Large intestine (tissue), 12 donors: ENCODE measurements at places on chromosomes 16 and 17. TPM values are rescaled to one million over a fixed set of nuclear protein-coding genes. Genes with fewer than 3 reads are reported as not detected.

- DNase-seq = no peak
Measured at GRCh38 chr17:7203391-7203790, 16.2 kb downstream of the DLG4 start.

GRCh38 chr16:13517841-13518240, 402.1 kb upstream of the ERCC4 start:
- no peak for DNase-seq

NLRP1 gene
- polyA plus RNA-seq = 29.1 TPM

- peak; percentile 34 for DNase-seq
Measured at GRCh38 chr17:3796110-3796821, 4.7 kb downstream of the ITGAE start.

TBC1D3 gene
- polyA plus RNA-seq = not detected

- DNase-seq = no peak
Measured at GRCh38 chr17:49959183-49959935, 9.6 kb upstream of the DLX4 start.

GRCh38 chr16:53262645-53263044, 171.6 kb upstream of the RBL2 start:
- no peak for DNase-seq

EVPLL gene
- not detected for polyA plus RNA-seq

GRCh38 chr17:81803728-81804558, at the start of gene GCGR:
Gene GCGR (plus strand): TSS chr17:81804150. CDS start chr17:81809019, 4,869 bp downstream.
- no peak for DNase-seq

KRT20 gene
- polyA plus RNA-seq = 31.7 TPM

GRCh38 chr16:75559564-75560372, 3.7 kb upstream of the TMEM231 start:
- DNase-seq = no peak

DNA sequence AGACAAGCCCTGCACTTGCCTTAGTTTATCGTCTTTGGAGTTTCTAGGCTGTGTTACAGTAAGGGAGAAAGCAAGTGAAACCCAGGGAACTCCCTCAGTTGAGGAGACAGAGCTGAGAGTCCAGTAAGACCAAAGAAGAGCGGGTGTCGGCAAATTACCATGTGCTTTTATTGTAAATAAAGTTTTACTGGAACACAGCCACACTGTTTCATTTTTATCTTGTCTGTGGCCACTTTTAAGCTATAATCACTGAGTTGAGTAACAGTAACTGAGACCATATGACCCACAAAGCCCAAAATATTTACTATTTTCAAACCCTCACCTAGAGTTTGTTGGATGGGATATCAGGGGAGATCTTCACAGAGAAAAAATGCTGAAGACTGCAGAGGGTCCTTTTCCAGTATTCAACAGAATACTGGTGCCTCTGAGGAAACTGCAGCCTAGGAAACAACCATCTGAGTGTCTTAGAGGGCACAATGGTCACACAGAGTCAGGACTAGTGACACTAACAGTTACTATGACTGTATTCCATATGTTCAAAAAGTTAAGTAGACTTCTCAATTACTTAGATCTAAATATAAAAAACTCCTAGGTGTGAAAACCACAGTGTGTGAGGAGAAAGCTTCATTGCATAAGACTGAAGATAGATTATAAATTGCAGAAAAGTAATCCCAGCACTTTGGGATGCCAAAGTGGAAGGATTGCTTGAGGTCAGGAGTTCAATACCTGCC, 351.1 kb upstream of the TBX2 start:
- no peak for DNase-seq

GRCh38 chr16:66311306-66311705, 55.2 kb upstream of the CDH5 start:
- no peak for DNase-seq

HDAC5 gene
- polyA plus RNA-seq = 35.9 TPM

DNA sequence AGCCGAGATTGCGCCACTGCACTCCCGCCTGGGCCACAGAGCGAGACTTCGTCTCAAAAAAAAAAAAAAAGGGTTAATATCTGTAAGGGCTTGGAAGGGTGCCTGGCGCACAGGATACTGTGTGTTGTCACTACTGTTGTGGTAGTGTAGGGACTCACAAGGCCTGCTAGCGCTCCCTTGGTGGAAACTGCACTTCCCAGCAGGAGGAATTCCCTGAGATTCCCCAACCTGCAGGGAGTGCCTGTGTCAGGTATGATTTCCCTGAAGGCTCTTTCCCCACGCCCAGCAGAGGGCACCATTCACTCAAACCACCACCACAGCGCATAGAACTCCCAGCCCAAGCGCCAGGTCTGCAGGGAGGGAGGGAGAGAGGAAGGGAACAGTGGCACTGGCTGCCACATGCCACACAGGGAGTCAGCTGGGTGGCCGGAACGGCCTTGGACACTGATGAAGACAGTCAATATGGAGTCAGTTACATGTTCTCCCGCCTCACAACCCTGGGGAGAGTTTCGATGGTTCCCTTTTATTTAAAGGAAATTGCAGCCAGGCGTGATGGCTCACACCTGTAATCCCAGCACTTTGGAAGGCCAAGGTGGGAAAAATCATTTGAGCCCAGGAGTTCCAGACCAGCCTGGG, 32.7 kb upstream of the CDH1 start:
- peak; percentile 88 for DNase-seq

DNA sequence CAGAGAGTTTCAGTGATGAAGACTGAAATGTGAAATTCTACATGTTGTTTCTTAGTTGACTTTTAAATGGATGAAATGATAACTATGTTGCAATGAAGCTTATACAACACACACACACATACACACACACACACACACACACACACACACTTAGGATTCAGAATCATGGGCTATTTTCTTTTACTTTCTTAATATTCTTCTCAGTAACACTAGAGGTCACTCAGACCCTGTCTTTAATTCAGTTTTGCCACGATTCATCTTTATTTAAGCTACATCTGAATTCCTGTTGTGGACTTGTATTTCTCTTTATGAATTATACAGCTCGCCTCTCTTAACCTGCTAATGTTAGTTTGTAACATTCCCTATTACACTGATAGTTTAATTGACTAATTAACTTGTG, 109.6 kb upstream of the GOT2 start:
- DNase-seq = no peak

GRCh38 chr16:50188619-50189136, 35.6 kb downstream of the TENT4B start:
- no peak for DNase-seq

TLK2 gene
- 29.8 TPM for polyA plus RNA-seq

DNAH9 gene
- 0.28 TPM for polyA plus RNA-seq

ATF7IP2 gene
- polyA plus RNA-seq = 52.9 TPM

KRTAP4-5 gene
- polyA plus RNA-seq = not detected

DNA sequence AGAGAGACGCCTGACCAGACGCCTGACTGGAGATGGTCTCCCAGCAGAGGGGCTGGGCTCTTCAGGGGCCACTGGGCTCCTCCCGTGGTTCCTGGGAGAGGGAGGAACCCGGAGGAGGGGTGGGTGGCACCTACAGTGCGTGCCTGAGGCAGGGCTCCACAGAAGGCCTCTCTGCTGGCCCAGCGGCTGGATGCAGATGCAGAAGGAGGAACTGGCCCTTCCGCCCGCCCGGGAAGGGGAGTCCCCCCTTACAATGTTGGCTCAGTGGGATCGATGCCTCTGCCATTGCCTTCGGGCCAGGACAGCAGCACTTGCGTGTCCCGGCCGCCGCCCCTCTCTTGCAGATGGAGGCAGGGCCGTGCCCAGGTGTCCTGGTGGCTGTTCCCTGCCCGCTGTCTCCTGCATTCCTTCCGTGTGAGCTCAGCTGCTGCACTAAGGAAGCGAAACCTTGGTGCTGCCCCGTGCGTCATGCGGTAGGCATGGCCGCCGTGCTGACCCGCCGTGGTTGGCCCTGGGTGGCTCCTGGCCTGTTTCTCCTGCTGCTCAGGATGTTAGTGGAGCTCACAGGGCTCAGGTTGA, 15.1 kb downstream of the BAIAP2 start:
- no peak for DNase-seq
